ENCODE measurements at places on chromosomes 11 and 22.

GRCh38 chr11:10608584-10608983 is 40.1 kb upstream of the LYVE1 start:
- no peak for DNase-seq

DNA sequence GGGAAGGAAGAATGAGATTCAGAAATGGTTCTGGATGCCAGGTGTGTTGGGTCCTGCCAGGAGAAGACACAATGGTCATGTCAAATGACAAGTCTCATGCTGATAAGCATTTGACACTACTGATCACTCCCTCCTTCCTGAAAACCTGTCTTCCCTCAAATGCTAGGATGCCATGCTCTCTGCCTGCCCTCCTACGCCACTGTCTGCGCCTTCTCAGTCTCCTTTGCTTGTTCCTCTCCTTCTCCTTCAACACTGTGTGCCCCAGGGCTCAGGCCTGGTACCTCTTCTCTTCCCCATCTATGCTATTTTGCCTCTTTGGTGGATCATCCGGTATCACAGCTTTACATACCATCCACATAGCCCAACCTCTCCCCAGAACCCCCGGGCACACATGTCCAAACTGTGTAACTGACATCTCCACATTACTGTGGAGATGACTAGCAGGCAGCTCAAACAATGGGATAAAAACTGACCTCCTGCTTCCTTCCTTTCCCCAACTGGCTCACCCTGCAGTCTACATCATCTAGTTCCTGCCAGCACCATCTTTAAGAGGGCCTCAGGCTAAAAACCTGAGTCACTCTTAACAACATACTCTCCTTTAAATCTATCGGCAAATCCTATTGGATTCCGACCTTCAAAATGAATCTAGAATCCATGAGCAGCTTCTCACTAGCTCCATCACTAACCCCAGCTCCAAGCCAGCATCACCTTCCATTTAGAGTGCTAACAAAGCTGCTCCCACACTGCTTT is 8.2 kb downstream of the AP1B1 start:
- no peak for DNase-seq

- no peak for DNase-seq
Measured at GRCh38 chr11:43447151-43447550, 88.4 kb downstream of the TTC17 start.

- DNase-seq, result no peak
Measured at GRCh38 chr11:22194306-22194705, 1.4 kb downstream of the ANO5 start.

- no peak for DNase-seq
Measured at GRCh38 chr22:28841111-28841510, 40.7 kb upstream of the XBP1 start.

DNA sequence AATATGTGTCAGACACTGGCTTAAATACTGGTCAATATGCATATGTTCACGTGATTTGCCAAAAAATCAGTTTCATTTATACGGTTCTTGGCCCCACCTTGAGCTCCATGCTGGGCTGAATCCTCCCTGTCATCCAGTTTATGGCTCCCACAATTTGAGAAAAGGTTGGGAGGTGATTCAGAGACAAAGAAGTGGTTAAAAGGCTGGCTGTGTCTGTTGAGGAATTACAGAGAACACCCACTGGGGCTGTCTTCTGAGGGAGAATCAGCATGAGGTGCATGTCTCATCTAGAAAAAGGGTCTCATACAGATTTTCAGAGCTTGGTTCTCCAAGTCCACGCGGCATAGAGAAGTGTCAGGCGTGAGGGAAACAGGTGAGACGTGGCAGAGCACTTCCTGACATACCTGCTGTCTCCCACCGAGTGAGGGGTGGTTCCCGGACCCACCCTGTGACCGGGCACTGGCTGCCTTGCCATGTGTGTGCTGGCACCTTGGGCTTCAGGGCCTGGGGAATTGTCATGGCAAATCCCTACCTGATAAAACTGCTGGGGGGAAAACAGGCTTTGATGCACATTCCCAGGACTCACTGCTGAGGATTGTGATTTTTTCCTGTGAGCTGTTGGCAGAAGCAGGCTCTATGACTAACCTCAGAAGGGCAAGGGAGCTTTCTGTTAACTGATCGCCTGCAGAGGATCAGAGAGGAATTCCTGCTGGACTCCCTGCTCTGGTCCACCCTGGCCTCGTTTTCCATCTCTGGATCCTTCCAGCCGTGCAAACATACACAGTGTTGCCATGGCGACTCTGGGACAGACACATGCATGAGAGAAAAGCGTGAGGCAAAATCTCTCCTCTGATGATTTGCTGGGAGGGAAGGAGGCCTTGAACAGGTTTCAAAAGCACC is 223.6 kb downstream of the ADAMTS15 start:
- DNase-seq, result no peak

DNA sequence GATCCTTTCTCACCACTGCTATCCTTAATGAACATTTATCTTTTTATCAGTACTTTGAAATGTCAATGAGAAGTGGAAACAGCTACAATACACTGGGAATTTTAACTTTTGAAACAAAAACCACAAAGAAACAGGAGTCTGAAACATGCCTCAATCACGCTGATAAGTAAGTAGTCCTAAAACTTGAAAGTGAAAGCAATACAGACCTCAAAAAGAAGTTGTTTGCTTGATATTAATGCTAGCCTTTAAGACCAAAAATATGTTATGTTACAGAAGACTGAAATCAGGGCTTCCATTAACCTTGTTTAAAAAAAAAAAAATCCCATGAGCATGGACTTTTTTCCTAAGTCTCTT is 21.3 kb downstream of the PHF21A start:
- DNase-seq, result no peak

DNA sequence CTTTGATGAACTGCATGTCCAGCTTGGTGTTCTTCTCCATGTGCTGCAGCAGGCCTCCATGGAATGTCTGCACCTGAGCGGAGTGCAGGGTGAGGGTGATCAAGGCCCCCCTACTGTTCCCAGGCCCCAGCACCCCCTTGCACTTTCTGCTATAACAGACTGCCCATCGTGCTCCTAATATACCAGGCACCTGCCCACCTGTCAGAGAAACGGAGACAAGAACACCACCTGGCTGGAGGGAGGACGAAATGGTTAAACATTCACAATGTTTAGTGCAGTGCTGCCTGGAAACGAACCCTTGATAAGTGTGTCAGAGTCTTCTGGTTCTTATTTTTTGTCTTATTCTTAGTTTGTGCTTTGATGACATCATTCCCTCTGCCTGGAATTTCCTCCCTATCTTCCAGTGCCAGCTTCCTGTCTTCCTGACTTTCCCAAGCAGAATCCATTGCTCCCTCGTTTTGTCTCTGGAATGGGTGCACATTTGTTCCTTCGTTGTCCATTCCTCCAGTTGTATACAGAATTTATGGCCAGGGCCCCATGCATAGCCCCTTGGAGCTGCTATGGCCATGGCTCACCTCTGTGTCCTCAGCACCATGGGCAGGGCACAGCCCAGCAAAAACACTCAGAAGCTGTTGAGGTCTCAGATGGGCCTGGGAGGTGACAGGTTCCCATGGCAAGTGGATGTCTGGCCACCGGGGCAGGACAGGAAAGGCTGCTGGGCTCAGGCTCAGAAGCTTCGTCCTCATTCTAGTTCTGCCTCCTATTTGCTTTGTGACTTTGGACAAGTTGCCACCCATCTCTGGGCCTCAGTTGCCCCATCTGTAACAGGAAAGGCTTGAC is 11.9 kb downstream of the BAIAP2L2 start:
- no peak for DNase-seq

GRCh38 chr22:50531962-50532674 is 2.3 kb upstream of the TYMP start:
- DNase-seq, result no peak

DNA sequence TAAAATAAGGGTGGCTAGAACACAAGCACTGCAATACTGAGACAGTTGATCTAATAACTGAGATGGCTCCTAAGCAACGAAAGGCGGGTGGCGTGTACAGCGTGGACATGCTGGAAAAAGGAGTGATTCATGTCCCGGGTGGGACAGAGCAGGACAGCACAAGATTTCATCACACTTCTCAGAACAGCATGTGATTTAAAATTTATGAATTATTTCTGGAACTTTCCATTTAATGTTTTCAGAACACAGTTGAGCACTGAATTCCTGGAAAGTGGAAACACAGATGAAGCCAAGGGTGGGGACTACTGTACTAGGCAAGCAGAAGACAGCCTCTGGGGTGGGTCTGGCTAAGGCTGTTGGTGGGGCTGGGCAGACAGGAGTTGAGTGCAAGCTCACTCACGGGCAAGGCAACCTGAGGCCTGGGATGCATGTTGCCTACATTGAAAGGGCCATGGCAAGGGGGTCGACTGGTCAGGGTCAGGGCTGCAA is 165.6 kb upstream of the DDI1 start:
- no peak for DNase-seq

DNA sequence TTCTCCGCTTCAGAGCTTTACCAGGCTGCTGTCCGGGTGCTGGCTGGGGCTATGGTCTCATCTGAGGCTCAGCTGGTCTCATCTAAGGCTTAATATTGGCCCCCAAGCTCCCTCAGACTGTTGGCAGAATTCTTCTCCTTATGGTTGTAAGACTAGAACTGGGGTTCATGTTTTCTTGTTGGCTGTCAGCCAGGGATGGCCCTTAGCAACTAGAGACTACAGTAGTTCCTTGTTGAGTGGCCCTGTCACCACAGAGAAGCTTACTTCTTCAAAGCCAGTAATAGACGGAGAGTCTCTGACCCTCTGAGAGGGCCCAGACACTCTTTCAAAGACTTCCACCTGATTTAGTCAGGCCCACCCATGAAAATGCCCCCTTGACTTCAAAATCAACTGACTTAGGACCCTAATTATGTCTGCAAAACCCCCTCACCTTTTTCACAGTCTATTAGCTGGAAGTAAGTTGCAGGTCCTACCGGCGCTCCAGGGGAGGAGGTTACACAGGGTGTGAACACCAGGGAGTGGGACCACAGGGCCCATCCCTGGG is 24.2 kb upstream of the TREH start:
- no peak for DNase-seq

DNA sequence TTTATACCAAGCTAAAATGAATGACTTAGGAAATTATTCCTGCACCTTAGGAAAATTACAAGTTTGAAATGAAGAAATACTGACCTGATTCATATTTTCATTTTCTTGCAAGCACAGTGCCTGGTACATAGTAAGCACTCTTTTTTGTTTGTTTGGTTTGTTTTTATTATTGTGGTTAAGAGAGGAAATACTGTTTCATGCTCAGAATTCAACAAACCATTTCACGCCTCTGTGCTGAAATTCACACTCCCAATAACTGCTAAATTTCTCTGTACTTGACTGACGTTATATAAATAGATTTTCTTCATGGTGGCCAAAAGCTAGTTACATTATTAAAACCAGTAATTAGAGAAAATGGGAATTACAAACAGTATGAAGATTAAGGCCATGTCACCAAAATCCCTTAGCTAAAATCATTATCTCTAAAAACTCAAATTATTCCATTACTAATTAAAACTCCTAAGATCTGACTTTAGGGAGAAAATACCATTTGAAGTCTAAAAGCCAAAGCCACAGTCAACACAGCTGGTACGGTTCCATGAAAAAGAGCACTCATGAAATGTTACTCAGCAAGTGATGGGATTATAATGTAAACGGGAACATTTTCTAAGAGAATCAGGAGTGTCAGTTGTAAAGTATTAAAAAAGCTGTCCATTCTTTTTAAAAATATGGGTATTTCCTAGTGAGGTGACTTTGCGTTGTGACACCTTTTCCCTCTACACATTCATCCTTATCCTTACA is 77.8 kb upstream of the DDI1 start:
- no peak for DNase-seq

DNA sequence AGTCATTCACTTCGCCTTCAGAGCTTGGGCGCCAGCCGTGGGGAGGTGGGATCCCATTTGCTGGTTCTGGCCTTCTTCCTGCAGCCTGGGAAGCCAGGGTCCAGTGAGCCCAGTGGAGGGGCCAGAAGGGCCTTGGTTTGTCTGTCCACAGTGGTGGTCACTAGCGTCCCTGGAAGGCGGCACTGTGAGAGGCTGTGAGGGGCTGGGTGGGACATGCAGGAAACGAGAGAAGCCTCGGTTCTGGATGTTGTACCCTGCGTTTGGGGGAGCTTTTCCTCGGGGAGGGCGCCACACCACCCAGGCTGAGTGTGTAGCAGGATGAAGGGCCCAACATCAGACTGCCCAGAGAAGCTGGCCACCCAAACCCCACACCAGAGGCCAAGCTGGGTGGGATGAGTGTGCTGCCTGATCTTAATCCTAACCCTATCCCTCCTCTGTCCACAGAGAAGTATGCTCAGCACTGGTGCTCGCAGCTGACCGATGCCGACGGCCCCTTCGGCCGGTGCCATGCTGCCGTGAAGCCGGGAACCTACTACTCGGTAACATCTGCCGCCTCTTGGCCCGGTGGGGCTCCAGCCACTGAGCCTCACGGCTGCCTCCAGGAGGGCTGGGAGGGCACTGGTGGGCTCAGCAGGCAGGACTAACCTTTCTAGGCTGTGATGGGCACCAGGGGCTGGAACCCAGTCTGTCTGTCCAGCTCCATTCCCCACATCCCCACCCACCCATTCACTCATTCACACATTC is 14.4 kb downstream of the MUC5AC start:
- no peak for DNase-seq

DNA sequence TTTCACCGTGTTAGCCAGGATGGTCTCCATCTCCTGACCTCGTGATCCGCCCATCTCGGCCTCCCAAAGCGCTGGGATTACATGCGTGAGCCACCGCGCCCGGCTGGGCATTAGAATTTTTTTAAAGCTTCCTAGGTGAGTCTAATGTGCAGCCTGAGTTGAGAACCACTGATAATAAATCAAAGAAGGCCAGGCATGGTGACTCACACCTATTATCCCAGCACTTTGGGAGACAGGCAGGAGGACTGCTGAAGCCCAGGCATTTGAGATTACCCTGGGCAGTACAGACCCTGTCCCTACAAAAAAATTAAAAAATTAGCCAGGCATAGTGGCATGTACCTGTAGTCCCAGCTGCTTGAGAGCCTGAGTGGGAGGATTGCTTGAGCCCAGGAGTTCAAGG is 13.7 kb downstream of the MEI1 start:
- no peak for DNase-seq

DNA sequence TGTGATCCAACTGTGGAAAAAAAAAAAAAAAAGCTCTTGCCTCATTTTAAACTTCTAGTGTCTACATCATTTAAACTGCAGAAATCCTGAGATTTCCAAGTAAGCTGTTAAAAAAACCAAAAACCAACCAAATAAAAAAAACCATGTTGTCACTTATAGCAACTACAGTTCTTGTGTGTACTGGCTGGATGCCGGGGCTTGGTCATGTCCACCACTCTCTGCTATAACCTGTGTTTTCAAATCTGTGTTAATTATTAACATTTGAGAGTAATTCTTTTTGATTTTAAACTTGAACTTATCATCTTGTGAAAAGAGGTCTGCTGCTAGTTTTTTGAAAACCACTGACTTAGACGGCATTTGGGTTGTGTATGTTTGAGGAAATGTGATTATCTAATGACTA is 32.2 kb upstream of the BID start:
- DNase-seq, result no peak

DNA sequence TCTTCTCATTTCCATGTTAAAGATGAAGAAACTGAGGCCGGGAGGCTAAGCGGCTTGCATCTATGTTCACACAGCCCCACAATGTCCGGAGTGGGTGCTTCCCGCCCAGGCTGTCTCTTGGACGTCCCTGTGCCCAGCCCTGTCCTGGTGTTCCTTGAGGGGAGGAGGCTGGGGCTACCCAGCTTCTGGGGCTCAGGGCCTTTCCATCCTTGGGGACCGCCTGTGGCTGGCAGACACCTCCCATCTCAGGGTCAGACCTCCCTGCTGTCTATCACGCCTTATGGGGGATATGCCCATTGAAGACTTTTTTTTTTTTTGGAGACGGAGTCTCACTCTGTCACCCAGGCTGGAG is 95.5 kb downstream of the WNT7B start:
- no peak for DNase-seq

- no peak for DNase-seq
Measured at GRCh38 chr11:58742140-58742539, 10.4 kb upstream of the GLYAT start.

GRCh38 chr22:50357222-50357621 is 14.1 kb downstream of the PPP6R2 start:
- DNase-seq, result no peak

Data from HEK293T (cell line).